Stimulated activated CD4-positive, alpha-beta T cell treated with anti-CD3 and anti-CD28 coated beads, TNF-alpha, amount 100 ng/mL, for 48 hours (primary cell): ENCODE measurements at places on chromosomes 3 and 15.

GRCh38 chr15:78080088-78080460 lies 2.6 kb upstream of the TBC1D2B start:
- DNase-seq: no peak

DNA sequence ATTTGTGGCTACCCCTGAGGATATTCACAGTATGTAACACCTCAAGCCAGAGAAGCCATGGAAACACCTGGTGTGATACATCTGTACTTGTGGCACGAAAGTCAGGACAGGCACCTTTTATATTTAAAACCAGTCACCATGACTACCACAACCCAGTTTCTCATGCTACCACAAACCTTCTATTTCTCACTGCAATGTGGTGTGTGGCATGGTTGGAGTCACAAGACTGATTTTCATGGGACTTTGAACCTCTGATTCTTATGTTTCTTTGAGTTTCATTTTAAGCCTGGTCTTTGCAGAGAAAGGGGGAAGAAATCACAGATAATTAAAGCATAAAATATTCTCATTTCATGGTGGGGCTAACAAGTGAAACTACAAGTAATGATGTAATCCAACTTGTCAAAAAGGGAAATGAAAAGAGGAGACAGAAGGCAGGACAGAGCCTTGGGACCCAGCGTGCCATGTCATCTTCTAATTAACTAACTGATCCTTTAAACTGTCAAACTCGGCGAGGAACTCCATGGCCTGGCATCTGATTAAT lies 175.9 kb downstream of the PDZRN3 start:
- DNase-seq: no peak

DNA sequence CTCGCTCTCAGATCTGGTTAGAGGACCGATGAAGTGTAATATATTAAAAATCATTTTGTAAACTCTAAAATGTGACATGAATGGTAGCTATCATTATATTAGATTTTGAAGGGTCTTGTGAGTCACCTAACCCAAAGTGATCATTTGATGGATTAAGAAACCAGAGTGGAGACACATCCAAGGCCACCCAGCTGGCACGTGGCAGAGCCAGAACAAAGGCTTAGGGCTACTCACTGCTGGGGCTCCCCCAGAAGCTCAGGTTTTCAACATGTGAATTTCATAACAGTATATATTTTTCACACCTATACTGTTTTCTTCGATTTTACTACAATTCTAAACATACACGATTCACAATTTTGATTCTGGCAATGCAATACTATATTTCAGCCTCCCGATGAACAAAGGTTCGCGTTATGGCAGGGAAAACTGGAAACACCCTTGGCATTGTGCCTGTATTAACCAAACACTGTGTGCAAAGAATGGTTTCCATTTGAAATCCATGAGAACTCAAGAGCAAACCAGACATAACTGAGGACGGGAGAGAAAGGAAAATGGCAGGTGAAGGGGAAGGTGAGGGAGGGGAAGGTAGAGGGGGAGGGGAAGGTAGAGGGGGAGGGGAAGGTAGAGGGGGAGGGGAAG lies 88.9 kb downstream of the ADAMTS17 start:
- DNase-seq: no peak

GRCh38 chr3:197430934-197431333 lies 124.8 kb downstream of the BDH1 start:
- no peak for DNase-seq

- no peak for DNase-seq
These were observed 69.2 kb downstream of the RASA2 start for GRCh38 chr3:141556034-141556433.

DNA sequence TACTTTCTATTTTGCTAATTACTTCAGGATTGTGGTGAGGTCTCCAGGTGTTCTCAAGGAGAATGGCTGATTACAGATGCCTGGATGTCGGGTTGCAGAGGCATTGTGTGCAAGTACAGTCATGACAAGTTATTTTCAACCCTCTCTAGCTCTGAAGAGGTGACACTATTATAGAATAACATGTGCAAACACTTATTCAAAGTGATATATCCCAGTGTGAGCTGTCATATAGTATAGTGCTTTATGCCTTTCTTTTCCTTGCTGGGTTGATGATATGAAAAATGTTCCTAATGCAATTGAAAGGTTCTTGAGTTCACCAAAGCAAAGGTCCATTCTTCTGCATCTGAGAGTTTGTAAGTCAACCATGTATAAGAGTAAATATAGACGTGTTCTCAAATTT lies 167.2 kb downstream of the SPATA16 start:
- DNase-seq: no peak

- DNase-seq: no peak
These were observed 23.8 kb downstream of the MTMR14 start for GRCh38 chr3:9673082-9673481.

DNA sequence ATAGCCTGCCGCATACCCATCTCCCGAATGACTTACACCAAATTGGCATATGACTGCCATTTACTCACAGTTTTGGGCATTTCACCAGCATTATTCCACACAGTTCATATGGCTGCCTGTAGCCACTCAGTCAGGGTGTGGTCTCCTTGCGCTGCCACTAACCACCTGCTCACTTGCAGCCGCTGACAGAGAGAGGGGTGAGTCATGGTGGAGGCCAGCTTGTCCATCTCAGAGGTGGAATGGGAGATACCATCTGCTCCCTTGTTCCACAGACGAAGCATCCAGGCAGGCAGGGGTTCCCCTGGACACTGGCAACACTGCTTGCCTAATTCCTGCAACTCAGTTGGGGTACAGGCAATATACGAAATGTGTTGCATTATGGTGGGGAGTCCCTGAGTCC lies 15.6 kb downstream of the CCRL2 start:
- no peak for DNase-seq
